ENCODE measurements at places on chromosomes 5 and 9. TPM values are rescaled to one million over a fixed set of nuclear protein-coding genes. Genes with fewer than 3 reads are reported as not detected.

Gene OGN
- total RNA-seq, result not detected

Gene C9orf153
- total RNA-seq, result 0.39 TPM

DNA sequence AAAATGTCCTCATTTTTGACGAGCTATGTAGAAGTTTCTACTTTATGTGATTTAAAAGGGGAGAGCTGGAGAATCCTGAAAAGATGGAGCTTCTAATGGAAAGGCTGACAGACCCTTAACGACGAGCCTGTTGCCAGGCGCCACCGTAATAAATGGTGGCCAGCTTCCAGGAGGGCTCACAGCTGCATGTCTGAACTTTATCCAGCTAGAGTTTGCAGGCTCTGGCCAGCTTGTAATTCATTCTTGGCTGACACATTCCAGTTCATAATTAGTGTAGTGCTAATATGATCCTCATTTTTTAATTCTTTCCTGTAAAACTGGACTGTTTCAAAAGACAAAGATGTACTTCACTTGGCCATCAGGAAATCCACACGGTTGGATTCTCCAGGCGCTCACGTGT, 246.7 kb downstream of the GAS1 start:
- DNase-seq, result no peak

DNA sequence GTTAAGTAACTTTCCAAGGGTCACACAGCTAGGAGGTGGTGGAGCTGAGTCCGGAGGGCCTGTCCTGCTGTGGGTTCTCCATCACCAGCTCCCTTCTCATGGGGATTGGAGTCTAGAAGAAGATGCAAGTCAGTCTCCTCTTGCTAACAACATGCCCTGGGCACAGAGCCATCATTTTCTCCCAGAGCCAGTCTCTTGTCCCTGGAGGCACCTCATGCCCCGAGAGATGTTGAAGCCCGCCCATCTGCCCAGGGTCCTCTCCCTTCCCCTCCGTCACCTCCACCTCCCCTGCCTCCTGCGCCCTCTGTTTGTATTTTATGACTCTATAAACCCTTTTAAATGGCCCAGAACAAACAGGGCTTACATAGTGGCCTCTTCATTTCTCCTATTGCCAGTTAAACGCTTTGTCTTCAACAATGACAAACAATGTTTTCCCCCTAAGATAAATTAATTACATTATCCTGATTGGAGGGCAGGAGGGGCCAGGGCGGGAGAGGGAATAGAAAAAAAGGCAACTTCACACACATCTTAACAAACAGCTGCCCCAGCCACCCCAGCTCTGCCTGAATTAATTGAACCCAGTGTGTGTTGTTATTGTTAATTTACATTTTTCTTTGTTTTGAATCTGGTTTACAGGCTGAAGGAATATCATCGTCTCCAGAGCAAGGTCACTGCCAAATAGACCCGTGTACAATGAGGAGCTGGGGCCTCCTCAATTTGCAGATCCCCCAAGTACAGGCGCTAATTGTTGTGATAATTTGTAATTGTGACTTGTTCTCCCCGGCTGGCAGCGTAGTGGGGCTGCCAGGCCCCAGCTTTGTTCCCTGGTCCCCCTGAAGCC, 55.8 kb downstream of the ASS1 start:
- DNase-seq, result no peak

DNA sequence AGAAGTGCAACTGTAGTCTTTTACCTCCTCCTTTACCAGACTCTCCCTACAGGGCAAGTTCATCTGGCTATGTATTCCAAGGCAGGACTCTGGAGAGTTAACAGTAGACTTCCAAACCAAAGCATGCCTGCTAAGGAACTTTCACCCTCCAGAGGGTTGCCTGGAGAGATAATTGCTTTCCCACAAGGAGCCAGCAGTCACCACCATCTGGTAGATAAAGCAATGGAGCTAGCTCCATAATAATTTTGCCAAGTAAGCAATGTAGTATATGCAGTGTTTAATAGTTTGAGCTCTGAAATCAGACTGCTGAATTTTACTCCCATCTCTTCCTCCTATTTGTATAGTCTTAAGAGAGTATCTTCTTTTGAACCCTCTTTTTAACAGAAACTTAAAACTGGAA, 566.8 kb upstream of the PTGER4 start:
- no peak for DNase-seq
